ENCODE measurements at places on chromosomes 7 and 10.

DNA sequence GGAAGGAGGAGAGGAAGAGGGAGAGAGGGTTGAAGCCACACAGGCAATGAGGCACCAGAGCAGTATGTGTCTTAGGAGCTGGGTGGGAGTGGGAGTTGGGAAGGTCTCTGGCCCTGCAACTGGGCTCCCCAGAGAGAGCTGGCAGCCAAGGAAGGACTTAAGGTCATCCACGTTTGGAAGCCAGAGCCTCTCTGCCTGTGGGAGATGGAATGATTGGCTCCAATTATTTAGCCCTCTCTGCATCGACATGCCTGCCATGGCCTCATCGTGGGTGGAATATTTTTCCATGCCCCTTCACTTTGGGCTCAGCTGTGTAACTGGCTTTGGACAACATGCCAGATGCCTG is 478.5 kb downstream of the RPS24 start:
- no peak for DNase-seq

- no peak for DNase-seq
Observed at GRCh38 chr7:15463801-15464666, 97.8 kb downstream of the AGMO start.

- no peak for DNase-seq
Observed at GRCh38 chr7:108109221-108109908, 20.8 kb downstream of the LAMB4 start.

DNA sequence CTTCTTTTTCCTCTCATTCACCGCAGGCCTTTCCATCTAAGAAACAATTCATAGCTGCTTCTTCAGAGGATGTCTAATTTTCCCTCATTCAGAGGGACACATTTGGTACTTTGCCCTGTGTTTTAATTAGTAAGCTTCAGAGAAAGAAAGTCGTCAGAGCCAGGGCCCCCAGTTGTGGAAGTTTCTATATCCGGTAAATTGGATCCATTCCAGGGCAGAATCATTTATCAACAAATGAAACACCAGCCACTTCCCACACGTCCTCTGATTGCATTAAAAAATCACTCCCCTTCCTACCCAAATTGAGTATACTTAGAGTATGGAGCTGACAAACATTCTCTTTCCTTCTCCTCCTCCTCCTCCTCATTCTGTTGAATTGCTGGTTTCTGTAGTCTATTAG is 205.8 kb upstream of the HDAC9 start:
- DNase-seq = no peak

- DNase-seq = no peak
Observed at GRCh38 chr7:18509481-18509880, 13.9 kb downstream of the HDAC9 start.

GRCh38 chr10:84541289-84541637 is 212.9 kb downstream of the CCSER2 start:
- no peak for DNase-seq

- DNase-seq = no peak
Observed at GRCh38 chr10:31554556-31554955, 235.5 kb downstream of the ZEB1 start.

DNA sequence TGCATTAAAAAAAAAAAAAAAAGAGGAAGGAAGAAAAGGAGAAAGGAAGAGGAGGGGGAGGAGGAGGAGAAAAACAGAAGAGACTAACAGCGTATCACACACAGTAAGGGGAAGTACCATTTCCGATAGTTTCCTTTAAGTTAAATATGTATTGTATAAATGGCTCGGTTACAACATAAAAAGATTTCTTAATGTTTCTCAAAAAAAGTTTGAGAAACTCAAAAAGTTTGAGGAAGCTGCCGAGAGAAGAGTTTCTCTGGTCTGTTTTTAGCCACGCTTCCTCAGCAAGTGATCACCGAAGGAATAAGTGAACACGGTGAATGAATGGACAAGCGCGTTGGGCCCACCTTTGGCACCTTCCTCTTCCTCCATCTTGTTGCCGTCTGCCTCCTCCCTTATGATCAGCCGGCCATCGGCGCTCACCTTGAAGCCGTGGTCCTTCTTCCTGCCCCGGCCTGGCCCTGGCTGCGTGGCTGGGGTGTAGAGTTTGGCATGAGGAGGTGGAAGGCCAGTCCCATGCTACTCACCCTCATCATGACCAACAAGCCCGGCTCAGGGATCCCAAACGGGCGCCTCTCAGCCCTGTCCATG is 31.3 kb upstream of the FRAT2 start:
- no peak for DNase-seq

GRCh38 chr7:88396948-88397322 is 90.2 kb upstream of the STEAP4 start:
- DNase-seq = no peak

GRCh38 chr10:59055045-59055444 is 121.4 kb upstream of the PHYHIPL start:
- no peak for DNase-seq

- DNase-seq = no peak
Observed at GRCh38 chr10:66586897-66587679, 338.7 kb upstream of the LRRTM3 start.

- DNase-seq = no peak
Observed at GRCh38 chr10:35926846-35927245, 284.8 kb upstream of the FZD8 start.

DNA sequence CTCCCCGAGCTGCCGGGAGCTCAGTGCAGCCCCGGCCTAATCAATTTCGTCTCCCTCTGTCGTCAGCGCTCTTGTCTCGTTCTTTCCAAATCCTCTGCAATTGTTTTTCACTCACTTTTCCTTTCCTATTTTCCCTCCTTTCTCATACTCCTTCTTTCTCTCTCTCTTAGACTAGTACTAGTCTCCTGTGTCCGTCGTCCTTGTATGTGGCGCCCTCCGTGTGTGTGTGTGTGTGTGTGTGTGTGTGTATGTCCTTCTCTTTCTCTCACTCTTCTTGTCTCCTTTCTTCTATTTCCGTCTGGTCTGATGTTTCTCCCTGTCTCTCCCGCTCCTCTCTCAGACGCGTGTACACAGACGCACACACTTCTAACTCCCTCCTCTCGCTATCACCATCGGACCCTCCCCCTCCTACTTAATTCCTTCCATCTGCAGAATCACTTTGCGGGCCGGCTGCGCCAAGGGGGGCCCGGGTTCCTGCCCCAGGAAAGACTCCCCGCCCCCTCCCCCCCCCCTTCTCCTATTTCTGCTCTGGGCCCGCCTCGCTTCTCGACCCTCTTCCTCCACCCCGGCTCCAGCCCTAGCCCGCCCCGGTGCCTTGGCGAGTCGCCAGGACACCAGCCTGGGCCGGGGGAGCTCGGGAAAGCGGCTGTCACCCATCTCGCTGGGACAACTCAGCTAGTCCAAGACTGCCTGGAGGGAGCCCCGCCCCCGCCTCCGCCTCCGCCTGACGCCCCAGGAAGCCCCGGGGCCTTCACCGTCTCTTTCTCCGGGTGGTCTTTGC is 743 bp upstream of the ZCCHC24 start:
- DNase-seq = no peak

- DNase-seq = no peak
Observed at GRCh38 chr7:13115855-13116254, 428.4 kb downstream of the ARL4A start.

GRCh38 chr7:115297656-115298055 is 375.8 kb downstream of the MDFIC start:
- no peak for DNase-seq

GRCh38 chr7:150361807-150362621 is 6.6 kb upstream of the REPIN1 start:
- DNase-seq = no peak

DNA sequence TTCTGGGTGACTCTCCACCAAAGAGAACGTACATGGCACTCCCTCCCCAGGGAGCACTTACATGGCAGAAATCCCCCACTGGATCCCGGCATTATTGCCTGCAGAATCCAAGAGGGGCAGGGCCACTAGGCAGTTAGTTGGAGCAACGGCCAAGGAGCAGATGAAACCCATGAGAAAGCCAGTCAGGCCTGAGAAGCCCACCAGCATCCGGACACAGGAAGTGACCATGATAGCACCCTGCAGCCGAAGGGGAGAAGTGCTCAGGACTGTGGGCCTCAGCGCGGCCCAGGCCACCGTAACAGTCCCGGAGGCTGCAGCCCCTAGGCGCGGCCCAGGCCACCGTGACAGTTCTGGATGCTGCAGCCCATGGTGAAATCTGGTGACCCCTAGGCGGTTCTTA is 43.5 kb downstream of the STRA8 start:
- DNase-seq = no peak

DNA sequence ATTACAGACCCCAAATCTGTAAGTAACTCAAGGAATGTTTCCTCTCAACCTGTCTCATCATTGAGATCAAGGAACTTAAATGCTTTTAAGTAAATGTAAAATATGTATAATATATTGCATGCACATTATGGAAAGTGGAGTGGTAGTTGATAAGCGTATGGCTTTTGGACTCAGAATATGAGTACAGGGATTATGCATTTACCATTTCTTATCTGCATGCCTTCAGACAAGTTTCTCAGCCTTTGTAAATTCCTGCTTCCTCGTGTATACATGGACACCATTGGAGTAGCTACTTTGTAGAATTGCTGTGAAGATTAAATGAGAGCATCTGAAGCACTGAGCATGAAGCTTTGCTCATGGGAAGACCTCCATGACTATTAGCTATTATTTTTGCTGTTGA is 70.5 kb downstream of the CACNB2 start:
- DNase-seq = no peak

- DNase-seq = no peak
Observed at GRCh38 chr10:16987206-16987621, 142.4 kb downstream of the CUBN start.

GRCh38 chr10:127408733-127409132 is 140.4 kb upstream of the NPS start:
- no peak for DNase-seq

DNA sequence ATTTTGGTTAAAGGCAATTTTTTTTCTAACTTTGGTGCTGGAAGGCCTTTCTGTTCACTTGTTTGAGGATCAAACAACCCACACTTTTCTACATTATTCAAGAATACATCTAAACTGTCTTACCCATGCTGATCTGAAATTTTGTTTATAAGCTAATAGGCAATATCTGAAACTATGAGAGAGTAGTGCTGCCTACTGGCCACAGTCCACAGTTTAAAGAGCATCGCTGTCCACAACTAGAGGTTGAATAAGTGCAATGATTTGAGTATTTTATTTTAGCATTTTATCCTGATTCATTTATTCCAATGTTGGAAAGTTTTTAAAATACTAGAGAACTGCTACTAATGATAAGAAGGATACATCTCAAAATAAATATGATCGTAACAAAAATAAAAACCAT is 306.9 kb downstream of the ELMO1 start:
- no peak for DNase-seq
